NCI-H2107 (cell line): ENCODE measurements at places on chromosomes 5 and 9.

- DNase-seq, result no peak
These were observed 3.7 kb upstream of the NRARP start for GRCh38 chr9:137305798-137306065.

DNA sequence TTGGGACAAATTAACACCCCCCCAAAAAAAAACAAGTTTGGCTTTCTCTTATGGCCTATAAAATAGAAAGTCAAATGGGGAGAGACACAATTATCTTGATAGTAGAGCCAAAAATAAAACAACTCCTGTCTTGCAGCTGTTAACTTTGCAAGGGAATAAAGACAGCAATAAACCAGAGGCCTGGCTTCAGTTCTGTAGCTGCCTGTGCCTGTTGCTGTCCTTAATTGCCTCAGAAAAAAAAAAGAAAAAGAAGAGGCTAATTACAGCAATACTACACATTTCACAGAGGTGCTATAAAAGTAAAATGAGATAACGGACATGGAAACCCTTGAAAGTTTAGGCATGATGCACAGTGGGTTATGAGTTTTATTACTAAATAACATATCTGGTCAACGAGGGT lies 170.7 kb upstream of the IRX1 start:
- no peak for DNase-seq

GRCh38 chr9:93891050-93891449 lies 64.1 kb downstream of the BARX1 start:
- DNase-seq, result no peak

- no peak for DNase-seq
These were observed 277.1 kb downstream of the BRINP1 start for GRCh38 chr9:119092125-119092524.

DNA sequence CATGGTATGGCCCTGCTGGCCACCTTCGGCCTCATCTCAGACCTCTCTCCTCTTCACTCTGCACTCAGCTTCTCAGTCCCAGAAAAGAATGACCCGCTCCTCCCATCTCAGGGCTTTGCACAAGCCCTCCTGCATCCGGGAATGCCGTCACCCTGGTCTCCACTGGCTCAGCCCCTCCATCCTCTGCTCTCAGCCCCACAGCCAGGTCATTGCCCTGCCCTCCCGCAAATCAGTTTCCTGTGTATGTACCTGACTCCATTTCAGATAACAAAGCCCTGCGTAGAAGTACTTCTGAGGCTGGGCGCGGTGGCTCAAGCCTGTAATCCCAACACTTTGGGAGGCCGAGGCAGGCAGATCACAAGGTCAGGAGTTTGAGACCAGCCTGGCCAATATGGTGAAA lies 28.9 kb upstream of the EEIG1 start:
- DNase-seq, result no peak

GRCh38 chr9:137194388-137194787 lies 5.9 kb downstream of the SSNA1 start:
- no peak for DNase-seq

DNA sequence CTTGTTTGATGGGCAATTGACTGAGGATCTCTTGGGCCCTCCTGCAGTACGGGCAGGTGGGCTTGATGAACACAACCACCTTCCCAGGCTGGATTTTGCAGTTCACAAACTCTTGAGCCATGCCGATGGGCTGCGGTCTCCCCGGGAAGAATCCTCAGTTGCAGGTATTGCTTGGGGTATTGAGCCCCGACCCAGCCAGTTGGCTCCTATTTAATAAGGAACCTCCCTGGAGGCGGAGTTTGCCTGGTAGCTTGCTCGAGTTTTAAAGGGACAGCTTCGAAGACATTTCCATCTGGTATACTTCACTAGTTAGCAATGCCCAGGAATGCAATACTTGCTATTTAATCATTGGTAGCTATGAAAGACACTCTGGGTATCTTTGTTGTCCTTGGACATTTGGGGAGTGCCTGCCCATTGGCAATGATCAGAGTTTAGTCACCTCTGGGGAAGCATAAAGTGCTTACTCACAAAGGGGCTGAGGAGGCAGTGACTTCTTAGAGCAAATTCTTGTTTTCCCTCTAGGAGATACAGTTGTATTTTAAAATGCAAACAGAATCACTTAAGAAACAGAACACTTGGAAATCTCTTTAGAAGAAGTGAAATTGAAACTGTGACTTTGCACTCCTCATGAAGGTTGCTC lies at the start of gene GLRX:
Gene GLRX (minus strand): TSS at position 185 of the 640 bp plus-strand sequence. CDS start 64 bp downstream, at position 121.
- DNase-seq, result no peak

DNA sequence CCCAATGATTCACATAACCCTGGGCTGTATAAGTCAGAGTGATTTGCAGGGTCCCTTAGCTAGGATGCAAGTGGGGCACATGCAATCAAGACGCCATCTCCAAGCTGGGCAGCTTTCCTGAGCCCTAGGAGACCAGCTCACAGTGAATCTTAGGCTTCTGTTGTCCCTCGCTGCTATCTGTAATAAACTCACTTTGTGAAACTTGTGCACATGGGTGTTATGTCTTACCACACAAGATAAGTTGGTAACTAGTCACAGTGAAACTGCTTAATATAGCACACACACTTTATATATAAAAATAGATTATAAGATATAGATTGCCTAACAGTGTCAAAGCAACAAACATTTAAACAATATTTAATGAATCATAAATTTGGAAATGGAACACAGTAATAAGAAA lies 658.5 kb downstream of the SLCO4C1 start:
- no peak for DNase-seq

DNA sequence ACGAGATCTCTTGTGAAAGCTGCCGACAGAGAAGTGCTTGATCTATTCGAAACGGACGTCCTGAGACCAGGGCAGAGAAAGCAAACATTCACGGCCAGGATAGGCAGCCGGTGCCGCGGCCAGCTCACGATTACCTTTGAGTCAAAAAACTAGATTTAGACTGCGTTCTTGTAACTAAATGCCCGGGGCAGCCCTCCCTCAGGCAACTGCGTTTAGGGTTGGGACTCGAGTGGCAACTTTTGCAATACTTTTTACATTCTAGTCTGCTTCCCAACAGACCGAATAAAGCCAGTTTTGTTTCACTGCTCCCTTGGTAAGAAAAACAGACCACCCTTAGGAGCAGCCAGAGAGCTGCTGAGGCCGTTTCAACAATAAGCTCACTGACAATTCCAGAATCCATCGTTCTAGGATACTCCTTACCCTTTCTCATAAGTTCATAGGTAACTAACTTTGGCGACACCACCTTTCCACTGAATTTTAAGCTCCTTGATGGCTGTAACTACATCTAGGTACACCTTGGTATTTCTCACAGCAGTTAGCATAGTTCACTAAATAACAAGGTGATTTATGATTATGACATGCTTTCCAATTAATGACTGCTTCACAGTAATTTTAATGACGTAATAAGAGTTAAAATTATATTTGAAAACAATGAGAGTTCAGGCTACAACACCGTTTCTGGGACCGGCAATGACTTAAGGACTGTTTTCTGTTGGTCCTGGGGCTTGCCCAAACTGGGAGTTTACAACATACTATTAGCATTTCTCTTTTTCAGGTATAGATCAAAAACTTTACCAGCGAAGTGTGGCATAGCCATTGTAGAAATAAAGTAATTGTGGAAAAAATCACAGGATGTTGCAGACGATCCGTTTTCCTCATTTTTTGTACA lies 899 bp upstream of the RAPGEF6 start:
- no peak for DNase-seq
